ENCODE measurements at places on chromosomes 4 and X. TPM values are rescaled to one million over a fixed set of nuclear protein-coding genes. Genes with fewer than 3 reads are reported as not detected.
A peak's percentile ranks its signal among the peaks of the same experiment; 100 is the strongest.

DNA sequence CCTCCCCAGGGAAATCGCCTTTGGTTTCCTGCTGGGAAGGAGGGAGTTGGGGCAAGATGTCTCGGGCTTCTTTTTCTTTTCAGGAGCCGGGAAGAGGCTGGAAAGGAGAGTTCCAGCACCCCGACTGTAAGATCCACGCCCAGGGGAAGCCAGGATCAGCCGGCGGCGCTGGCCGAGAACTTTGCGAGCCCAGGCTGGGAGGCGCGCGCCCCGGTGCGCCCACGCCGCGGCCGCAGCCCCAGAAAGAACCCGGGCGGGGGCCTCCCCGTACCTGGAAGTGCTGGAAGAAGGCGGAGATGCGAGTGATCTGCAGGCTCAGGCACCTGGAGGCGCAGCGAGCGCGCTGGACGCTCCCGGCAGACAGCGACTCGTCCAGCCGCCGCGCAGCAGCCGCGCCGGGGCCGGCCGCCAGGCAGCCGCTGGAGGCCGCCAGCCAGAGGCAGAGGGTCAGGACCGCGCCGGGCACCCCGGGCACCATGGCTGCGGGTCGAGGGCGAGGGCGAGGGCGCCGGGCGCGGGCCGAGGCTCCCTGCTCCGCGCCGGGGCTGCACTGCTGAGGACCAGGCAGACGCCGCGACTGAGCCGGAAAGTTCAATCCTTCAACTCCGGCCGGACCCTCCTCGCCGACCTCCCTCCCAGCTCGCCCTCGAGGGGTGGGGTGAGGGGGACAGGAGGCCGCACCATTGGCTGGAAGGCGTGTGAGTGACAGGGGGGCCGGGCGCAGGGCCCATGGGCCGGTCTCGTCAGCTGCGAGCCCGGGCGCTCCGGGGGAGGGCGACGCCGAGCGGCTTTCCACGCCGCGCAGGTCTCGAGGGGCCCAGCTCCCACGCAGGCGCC lies at the start of gene ANOS1:
Gene ANOS1, minus strand, starts transcription at position 579 of the 837 bp plus-strand sequence. Its CDS starts 101 bp downstream, at position 478.
- no peaks in the 10 kb centered on the region for H3K36me3 ChIP-seq
- H3K4me3 ChIP-seq: no peak within 1 kb of the TSS

The ARHGAP4 gene
- 341 TPM for total RNA-seq

- no peaks in the 10 kb centered on the region for H3K36me3 ChIP-seq
- H3K27ac ChIP-seq: peak overlapping the region; percentile 30
- peaks cover 26% of the 10 kb centered on the region for H3K4me1 ChIP-seq
- H3K27me3 ChIP-seq: peaks cover 34% of the 10 kb centered on the region
- peak overlapping the region; percentile 61 for H3K4me3 ChIP-seq
- DNase-seq: no peak
Measured at GRCh38 chrX:40009890-40010289, 87.9 kb downstream of the BCOR start.

- peaks cover 5% of the 10 kb centered on the region for H3K27me3 ChIP-seq
- no peaks in the 10 kb centered on the region for H3K36me3 ChIP-seq
- DNase-seq: no peak
- peaks cover 28% of the 10 kb centered on the region for H3K4me1 ChIP-seq
Measured at GRCh38 chrX:53263597-53264094, 17.7 kb downstream of the IQSEC2 start.

DNA sequence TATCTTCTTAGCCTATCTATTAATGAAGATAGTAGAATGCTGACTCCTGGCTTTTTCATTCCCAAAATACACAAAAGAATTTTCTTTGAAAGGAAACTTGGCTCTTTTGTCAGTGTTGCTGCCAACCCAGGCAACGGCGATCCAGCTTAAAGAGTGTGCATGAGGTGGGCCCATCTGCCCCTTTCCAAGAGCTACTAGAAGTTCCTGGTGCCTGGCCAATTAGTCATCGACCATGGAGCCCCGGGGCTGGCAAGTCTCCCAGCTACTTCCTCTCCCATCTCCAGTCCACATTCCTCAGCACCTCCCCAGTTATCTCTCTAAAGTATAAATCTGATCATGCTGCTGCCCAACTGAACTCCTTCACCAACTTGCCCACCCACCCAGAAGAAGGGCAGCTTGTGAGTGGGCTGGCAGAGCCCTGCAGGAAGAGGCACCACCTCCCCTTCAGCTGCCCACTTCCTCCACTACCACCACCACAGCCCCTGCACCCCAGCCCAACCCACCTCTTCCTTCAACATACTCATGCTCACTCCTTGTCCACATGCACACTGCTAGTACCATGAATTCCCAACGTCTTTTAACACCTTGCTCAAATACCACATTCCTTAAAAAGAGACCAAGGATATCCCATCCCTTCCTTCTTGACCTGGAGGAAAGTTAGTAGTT lies 158.2 kb upstream of the MAP3K15 start:
- H3K4me1 ChIP-seq: peaks cover 32% of the 10 kb centered on the region
- no peak for DNase-seq
- H3K27me3 ChIP-seq: no peaks in the 10 kb centered on the region

The CNKSR2 gene
- 9.2 TPM for total RNA-seq

GRCh38 chr4:94036964-94037363 lies 170.7 kb upstream of the SMARCAD1 start:
- H3K27ac ChIP-seq: no peak overlapping the region
- H3K4me1 ChIP-seq: no peaks in the 10 kb centered on the region
- no peaks in the 10 kb centered on the region for H3K27me3 ChIP-seq
- H3K36me3 ChIP-seq: no peaks in the 10 kb centered on the region

The RNF128 gene
- not detected for total RNA-seq

DNA sequence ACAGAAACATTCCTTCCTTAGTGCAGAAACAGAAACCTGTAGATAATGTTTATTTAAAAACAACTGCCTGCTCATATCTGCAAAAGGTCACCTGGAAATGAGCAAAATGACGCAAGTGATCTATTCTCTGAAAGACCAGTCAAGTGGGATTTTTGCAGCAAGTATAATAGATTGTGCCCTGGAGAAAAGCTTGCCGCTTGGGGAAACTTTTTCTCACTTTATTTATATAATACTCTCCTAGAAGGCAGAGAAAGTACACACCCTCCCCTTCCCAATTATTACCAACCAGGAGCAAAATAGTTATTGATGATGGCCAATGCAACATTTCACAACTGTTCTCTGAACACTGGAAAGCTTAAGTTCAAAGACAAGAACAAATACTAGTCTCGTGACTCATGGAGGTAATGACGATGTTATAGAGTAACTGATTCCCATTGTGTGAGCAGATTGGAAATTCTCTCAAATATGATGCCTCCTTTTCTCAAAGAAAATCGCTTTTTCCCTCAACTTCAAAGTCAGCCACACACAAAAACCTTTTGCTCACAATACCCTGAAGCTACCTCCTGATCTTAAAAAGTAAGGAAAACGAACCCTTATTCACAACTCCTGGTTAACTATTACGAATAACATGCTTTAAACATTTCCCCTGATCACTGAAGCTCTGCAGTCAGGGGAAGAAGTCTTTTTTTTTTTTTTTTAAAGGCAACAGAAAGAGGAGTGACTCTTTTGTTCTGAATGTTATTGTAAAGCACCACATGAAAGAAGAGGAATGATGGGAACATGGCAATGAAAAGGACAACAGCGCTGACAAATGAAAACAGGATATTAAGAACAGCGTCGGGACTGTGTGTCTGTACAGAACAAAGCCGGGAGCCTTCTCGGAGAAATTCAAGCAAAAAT lies 41.0 kb downstream of the MID1 start:
- no peaks in the 10 kb centered on the region for H3K4me1 ChIP-seq
- H3K27me3 ChIP-seq: no peaks in the 10 kb centered on the region
- DNase-seq: no peak
- H3K4me3 ChIP-seq: no peak overlapping the region

- no peaks in the 10 kb centered on the region for H3K4me1 ChIP-seq
- H3K27me3 ChIP-seq: no peaks in the 10 kb centered on the region
- no peak overlapping the region for H3K4me3 ChIP-seq
- H3K36me3 ChIP-seq: no peaks in the 10 kb centered on the region
- DNase-seq: no peak
- no peak overlapping the region for H3K27ac ChIP-seq
Measured at GRCh38 chrX:129696463-129697155, 41.9 kb upstream of the APLN start.

- no peak overlapping the region for H3K27ac ChIP-seq
Measured at GRCh38 chr4:187027272-187027671, 303.6 kb upstream of the FAT1 start.

- peaks cover 3% of the 10 kb centered on the region for H3K4me1 ChIP-seq
- peaks cover 2% of the 10 kb centered on the region for H3K27me3 ChIP-seq
- no peak overlapping the region for H3K27ac ChIP-seq
- H3K36me3 ChIP-seq: no peaks in the 10 kb centered on the region
- DNase-seq: no peak
Measured at GRCh38 chrX:118207831-118208453, 91.3 kb upstream of the KLHL13 start.

The ZNF718 gene
- 21.6 TPM for total RNA-seq

The KDR gene
- total RNA-seq: not detected
